Naive thymus-derived CD4-positive, alpha-beta T cell (primary cell): ENCODE measurements at places on chromosomes 12 and 14. TPM values are rescaled to one million over a fixed set of nuclear protein-coding genes. Genes with fewer than 3 reads are reported as not detected.

DNA sequence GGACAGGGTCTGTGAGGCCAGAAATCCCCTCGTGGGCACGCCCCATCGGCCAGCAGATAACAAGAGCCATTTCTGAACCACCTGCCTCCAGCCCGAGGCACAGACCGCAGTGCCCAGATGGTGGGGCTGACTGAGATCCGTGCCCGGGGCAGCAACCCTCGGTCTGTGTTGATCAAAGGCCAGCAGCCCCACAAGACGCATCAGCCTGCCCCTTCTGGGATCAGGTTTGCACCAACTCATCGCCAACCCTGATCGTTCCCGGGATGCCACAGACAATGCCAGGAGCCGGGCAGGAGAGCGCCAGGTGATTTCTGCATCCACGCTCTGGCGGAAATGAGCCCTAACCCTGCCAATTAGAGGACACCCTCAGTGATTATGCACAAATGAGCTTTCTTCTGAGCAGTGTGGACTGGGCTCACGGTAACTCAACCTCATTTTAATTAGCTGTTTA lies 64.5 kb downstream of the TESC start:
- no peak for DNase-seq

- no peak for DNase-seq
These were observed 1.4 kb downstream of the SLC25A29 start for GRCh38 chr14:100304825-100305323.

DNA sequence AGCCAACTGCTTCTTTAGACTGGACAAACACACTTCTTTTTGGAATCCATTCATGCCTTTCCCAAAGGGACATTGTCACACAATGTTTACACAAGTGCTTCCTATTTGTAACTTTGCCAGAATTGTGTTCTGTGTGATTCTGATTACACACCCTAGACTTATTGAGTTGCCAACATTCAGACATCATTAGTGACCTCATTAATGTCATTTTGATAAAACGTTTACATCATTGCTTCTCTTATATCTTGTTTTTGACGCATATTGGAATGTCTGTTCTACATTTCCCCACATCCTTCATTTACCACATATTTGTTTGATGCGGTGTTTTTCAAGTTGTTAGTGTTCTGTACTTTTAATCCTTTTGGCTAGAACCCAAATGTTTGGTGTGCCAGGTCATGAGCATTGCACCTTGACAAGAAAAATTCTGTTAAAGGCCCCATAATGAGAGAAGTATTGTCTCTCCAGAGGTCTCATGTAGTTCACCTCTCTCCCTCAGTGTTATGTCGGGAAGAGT lies 305.5 kb downstream of the AEBP2 start:
- peak; percentile 2 for DNase-seq

- DNase-seq, result no peak
These were observed 15.4 kb downstream of the TRAFD1 start for GRCh38 chr12:112140728-112141127.

DNA sequence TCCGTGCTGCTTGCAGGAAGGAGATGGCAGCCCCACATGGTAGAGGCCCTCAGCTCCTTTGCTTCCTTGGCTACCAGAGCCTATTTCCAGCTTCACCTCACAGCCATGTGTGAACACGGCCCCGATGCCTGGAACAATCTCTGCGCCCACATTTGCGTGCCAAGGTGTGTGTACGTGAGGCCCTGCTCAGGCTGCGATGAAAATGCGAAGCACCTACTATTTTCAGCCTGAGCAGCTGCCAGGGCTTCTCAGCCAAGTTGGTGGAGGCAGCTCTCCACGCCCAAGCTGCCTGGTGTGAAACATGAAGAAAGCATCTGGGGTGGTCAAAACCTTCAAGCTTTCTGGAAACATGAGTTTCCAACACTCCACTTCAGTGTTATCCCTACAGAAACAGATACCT lies 177.8 kb upstream of the EGLN3 start:
- DNase-seq, result no peak

DNA sequence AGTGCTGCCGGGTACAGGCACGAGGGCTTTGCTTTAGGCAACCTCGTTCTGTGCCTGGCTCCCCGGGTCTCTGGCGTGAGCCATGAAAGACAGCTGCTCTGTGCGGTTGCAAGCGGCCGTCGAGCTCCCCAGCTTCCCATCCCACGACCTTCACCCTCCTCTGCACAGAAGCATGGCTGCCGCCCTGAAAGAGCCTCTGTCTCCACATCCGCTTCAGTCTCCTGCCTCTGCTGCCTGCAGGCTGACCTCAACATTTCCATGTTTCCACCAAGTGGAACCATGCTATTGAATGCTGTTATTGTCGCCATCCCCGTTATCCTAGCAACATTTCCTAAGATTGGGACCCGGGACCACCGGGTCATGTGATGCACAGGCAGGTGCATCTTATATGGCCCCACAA lies 57.1 kb downstream of the KDM2B start:
- DNase-seq, result no peak

GRCh38 chr14:91351512-91351862 lies 66.1 kb downstream of the CCDC88C start:
- DNase-seq, result no peak

DNA sequence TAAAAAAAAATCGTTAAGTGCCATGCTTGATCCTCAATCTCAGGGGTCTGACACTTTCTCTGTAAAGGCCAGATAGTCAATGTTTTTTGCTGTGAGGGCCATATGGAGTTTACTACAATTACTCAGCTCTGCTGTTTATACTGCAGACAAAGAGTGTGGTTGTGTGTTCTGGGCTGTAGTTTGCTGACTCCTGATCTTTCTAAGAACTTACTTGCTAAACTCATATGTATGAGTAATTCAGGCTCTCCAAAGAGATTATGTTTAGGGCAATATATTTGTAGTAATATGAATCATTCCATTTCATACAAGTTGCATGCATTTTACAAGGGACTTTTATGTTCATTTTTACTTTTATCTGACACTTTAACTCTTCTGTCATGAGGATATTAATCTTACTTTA lies 188.2 kb downstream of the TMTC2 start:
- no peak for DNase-seq

- no peak for DNase-seq
These were observed 364.9 kb downstream of the GALC start for GRCh38 chr14:87628129-87628528.

- no peak for DNase-seq
These were observed 49.9 kb downstream of the GTF2A1 start for GRCh38 chr14:81170829-81171195.

GRCh38 chr14:52950410-52950897 lies 396 bp downstream of the FERMT2 start:
- no peak for DNase-seq

DNA sequence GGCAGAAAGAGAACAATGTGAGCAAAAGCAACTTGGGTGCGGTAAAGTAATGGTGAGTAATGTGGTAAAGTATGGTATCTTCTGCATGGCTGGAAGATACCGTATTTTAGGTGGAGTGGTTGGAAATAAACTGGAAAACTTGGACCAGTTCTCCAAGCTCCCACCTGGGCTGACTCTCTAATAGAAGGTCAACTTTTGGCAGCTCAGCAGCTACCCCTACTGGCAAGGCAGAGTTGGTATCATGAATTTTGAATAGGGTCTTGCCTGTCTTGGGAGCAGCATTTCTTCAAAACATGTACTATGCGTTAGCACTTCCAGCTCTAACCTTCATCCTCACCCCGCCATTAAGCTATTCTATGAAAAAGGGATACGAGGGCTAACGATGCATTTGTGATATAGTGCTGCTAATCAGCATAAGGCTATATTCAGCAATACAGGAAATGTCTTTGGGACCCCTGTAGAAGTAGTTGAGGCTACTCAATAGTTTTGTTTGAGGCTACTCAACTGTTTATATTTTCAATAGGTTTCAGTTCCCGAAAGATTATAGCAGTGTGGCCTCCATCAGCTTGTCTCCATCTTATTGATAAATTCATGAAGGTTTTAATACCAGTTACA lies 276.3 kb upstream of the FAR2 start:
- no peak for DNase-seq

- DNase-seq, result no peak
These were observed 1019.5 kb downstream of the SLC6A15 start for GRCh38 chr12:83893101-83893500.

DNA sequence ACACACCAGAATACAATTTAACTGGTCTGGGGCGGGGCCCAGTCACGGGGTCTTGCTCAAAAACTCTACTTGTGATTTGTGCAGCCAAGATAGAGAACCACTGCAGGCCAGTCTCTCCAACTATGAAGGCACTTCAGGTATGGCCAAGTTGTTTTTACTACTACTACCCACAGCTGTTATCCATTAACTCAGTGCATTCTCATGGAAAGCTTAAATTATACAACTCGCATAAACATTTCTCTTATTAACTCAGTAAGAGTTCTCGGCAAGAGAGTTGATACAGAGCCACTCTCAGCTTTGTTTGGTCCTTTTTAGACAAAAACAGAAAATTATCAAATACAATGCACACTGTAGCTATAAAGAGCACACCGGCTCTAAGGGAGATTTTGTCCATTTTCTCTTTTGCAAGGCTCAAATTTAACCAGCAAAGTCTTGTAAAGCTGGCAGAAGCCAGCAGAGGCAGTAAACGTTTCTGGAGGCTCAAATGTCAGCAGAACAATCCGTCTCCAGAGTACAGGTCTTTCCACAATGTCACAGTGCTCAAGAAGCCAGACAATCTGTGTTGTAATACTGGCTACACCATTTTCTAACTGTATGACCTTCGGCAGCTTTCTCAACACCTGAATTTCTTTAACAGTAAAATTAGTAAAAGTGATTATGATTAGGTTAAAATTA lies 85.9 kb downstream of the PTGER2 start:
- DNase-seq, result no peak

DNA sequence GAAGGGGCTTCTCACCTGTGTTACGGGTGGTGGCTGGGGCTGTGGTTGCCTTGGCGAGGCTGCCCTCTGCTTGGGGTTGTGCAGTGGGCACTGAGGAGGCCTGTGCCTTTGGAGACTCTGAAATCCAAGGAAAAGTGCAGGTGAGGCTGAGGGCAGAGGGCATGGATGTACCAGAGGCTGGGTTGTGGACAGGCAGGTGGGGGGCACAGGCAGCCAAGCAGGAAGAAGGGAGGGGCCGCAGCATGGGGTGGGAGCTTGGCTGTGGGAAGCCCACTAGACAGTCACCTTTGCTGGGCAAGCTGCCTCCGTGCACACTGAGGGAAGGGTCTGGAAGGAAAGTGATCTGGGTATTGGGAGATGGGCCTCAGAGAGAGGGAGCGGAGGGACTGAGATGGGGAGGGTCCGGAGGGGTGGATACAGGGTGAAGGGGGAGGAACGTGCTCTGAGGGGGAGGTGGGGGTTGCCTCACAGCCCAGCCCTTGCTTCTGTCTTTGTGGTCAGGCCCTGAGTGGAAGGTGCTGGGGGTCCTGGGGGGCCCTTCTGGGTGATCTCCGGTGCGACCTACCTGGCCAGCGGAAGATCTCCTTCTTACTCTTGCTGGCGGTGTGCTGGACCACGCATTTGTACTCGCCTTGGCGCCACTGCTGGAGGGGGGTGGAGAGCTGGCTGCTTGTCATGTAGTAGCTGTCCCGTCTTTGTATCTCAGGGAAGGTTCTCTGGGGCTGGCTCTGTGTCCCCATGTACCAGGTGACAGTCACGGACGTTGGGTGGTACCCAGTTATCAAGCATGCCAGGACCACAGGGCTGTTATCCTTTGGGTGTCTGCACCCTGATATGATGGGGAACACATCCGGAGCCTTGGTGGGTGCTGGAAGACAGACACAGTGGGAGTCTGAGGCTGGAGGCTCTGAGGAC lies 318.7 kb downstream of the TMEM121 start:
- no peak for DNase-seq

DNA sequence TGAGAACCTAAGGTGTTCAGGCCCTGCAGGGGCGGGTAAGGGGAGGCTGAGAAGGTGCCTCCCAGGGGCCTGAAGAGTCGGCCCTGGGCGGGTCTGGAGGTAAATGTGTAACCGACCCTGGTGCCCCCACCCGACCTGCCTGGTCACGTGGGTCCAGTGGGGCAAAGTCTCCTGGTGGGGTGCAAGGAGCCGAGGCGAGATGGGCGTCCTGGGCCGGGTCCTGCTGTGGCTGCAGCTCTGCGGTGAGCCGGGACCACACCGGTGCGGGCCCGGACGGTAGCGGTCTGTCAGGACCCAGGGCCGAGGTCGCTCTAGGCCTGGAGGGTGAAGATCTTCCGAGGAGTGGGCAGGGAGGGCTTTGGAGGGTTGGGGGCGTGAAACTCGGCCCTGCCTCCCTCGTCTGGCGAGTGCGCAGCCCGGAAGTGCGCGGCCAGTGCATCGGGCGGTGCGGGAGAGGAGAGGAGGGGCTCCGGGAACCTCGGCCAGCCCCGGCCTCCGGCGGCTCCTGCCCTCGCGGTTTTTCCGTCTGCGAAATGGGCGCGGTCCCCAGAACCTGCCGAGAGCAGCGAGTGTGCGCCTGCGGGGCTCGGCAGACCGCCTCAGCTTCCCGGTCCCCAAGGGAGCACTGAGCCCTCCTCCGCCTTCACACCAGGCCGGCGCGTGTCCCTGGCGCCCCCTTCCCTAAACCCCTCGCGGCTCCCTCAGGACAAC lies at the start of gene AMN:
Gene AMN (plus strand): TSS at position 174 of the 711 bp plus-strand sequence. CDS start 26 bp downstream, at position 200.
- DNase-seq, result no peak

DNA sequence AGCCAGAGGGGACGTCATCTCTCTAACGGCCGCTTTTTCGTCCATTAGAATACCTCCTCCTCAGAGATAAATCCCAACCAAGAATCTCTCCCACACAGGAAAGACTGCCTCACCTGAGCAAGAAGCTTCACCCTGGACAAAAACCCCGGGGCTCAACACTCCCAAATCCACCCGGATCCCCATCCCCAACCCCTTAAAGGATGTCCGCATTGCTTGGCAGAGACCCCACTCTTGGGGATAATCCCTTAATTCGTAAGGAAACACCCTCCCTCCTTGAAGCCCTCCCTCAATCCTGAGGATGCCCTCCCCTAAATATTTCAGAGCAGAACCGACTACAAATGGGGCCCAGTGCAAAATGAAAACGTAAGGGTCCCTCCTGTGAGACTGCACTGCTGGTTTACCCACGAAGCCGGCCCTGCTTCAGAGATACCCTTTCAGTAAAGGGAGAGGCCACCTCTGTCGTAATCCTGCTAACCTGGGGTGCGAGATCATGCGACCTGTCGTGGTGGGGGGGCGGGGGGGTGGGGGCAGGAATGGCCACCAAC lies 655 bp upstream of the DYNLL1 start:
- DNase-seq, result no peak

GRCh38 chr12:70936203-70936813 lies 15.8 kb upstream of the PTPRR start:
- no peak for DNase-seq

SLC22A17 gene
- 9.8 TPM for total RNA-seq

SSTR1 gene
- not detected for total RNA-seq

FBLN5 gene
- 10.7 TPM for total RNA-seq

ADCY4 gene
- total RNA-seq, result 5.0 TPM

RPL36AL gene
- 281 TPM for total RNA-seq

LMNTD1 gene
- not detected for total RNA-seq

PLEKHD1 gene
- total RNA-seq, result 0.74 TPM

GZMB gene
- 20.3 TPM for total RNA-seq

GLT1D1 gene
- total RNA-seq, result 16.9 TPM

PPP1R1A gene
- not detected for total RNA-seq

PCK2 gene
- total RNA-seq, result 9.1 TPM

IFI27L2 gene
- total RNA-seq, result 24.0 TPM

NRXN3 gene
- total RNA-seq, result not detected

CELA1 gene
- total RNA-seq, result 0.31 TPM in 1 of 2 replicates, not detected in the other

MYF5 gene
- total RNA-seq, result not detected
